ENCODE measurements at places on chromosomes 2 and 18.

DNA sequence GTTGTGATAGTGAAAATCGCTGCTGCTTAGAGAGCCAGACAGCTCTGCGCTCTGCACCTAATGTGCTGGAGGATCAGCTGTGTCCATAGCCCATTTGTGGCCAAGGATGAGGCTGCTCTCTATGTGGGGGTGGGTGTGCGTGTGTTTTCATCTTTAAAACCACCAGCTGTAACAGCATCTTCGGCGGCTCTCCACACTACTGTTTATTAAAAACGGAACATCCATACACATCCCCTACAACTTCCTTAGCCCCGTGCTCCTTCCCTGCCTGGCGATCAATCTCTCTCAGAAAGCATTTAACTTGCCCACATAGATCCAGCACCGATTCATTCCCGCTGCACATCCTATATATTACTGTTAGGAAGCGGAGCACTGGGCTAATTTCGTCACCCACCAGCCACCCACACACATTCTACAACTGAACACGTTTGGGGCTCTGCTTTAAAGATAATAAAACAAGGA, 1.6 kb downstream of the CELF4 start:
- no peak for DNase-seq

GRCh38 chr2:94977826-94978225, 47.7 kb upstream of the MAL start:
- no peak for DNase-seq

GRCh38 chr2:222214885-222215284, 83.9 kb downstream of the PAX3 start:
- DNase-seq: no peak

- no peak for DNase-seq
Observed at GRCh38 chr2:65626831-65627230, 194.4 kb upstream of the SPRED2 start.

DNA sequence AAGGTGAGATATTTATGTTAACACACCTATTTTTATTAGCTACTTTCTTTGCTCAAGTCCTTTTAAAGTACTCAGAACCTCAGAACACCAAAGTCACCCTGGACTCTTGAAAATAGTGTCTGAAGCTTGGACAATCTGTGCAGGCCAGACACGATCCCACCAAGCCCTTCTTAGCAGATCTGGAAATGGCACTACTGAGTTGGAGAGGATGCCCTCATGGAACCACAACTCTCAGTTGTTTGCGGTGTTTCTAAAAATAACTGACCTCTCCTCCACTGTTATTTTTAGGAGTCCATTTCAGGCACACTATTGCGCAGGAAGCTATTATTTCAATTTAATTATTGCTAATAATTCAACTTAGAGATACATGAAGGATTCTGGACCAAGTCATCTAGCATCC, 103.5 kb upstream of the ITGB6 start:
- DNase-seq: no peak

DNA sequence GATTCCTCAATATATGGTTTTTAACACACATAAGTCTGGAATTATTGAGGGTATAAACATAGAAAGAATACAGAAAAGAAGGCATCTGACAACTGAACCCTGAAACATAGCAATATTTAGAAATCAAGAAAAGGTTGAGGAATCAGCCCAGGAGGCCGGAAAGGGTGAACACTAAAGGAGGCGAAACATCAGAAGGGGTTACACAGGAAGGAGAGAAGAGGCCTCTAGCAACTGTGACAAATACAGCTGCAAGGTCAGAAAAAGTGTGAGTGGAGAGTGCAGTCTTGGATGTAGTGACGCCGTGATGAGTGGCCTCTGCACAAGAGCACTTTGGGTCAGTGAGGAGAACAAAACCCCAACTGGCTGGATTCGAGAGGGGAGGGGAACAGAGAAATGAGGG, 70.7 kb downstream of the SLC9A2 start:
- no peak for DNase-seq

GRCh38 chr2:135817951-135818350, 19.0 kb downstream of the LCT start:
- DNase-seq: no peak

DNA sequence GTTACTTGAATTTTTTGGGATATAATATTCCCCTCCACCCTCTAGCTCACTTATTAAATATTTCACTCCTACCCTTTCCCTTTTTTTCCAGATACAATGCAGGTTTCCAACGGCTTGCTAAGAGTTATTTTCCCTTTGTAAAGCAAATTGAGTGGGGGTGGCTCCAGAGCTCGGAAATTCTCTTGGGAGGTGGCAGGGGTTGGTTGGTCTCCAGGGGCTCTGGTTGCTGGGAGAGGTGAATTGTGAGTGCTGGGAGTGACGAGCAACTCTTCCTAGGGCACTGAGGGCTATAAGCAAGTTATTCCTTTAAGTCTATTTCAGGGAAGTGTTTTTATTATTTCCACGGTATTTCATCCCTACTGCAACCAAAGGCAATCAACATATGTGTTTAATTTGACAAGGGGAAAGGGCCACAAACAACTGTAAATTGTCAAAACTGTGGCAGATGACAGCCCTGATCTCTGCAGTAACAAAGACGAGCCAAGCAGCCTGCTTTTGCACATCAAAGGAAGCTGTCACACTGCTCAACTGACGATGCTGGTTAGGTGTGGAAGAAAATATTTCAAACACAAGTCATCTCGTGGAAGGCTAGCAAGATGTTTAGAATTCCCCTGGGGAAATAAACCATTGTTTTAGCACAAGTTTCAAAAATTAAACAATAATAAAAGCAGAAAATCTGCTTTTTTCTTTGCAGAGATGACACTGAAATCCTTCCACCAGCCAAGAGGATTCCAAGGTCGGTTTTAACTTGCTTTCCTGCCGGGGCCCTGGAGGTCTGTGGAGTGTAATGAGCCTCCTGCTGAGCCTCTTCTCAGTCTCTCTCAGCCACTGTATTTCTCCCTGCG, 34.8 kb upstream of the ASXL2 start:
- DNase-seq: no peak

- no peak for DNase-seq
Observed at GRCh38 chr2:151299920-151300539, 10.6 kb upstream of the NMI start.

DNA sequence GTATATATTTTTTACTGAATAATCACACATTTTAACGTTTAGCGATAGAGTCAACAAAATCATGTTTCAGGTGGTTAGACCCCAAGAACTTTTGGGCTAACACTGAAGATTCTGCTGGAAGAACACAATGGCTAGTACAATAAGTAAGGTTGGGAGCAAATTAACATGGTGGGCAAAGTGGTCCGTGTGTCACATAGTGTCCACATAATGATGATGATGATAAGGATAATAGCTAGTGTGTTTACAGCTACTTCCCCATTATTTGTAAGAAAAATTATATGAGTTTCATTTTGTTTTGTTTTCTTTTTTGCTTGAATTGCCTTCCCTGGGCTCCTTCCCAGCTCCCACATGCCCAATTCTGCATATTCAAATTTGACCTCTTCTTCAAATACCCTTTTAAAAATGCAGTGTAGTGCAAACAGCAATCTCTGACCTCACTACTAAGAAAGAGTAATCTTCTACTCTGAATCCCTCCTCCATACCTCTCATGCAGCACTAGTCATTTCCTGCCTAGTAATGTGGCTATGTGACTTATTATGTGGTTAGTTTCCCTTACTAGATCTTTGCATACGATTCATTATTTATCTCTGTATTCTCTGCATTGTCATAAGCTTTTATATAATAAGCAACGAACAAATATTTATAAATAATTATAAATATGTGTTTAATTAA, 16.9 kb upstream of the VPS54 start:
- DNase-seq: no peak

Data from HS-27A (cell line).